ENCODE measurements at places on chromosomes 7 and 10.
A peak's percentile ranks its signal among the peaks of the same experiment; 100 is the strongest.

DNA sequence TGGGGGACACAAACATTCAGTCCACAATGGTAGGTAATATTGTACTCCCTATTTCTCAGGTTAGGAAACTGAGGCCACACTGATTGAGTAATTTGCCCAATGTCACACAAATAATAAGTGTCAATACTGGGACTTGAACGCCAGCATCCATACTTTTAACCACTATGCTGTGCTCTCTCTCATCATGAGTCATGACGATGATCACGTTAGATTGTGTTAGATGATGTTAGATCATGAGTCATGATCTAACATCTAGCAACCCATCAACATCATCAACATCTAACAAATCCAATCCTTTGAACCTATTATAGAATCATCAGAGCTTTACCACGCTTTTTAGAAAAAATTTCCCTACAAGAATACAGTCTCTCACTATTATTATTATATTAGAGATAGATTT lies 28.1 kb upstream of the HERPUD2 start:
- peak overlapping the region; percentile 96 for H3K27ac ChIP-seq
- no peaks in the 10 kb centered on the region for H3K27me3 ChIP-seq
- H3K36me3 ChIP-seq = peaks cover 6% of the 10 kb centered on the region
- peak; percentile 40 for DNase-seq

- no peak overlapping the region for H3K27ac ChIP-seq
- H3K4me3 ChIP-seq = no peak overlapping the region
- H3K36me3 ChIP-seq = no peaks in the 10 kb centered on the region
- H3K4me1 ChIP-seq = no peaks in the 10 kb centered on the region
- no peak for DNase-seq
Measured at GRCh38 chr7:157807510-157807909, 470.7 kb downstream of the DNAJB6 start.

- no peaks in the 10 kb centered on the region for H3K36me3 ChIP-seq
- peak; percentile 26 for DNase-seq
- peaks cover 16% of the 10 kb centered on the region for H3K27me3 ChIP-seq
- no peak overlapping the region for H3K4me3 ChIP-seq
Measured at GRCh38 chr10:129332476-129332875, 134.6 kb upstream of the MGMT start.

DNA sequence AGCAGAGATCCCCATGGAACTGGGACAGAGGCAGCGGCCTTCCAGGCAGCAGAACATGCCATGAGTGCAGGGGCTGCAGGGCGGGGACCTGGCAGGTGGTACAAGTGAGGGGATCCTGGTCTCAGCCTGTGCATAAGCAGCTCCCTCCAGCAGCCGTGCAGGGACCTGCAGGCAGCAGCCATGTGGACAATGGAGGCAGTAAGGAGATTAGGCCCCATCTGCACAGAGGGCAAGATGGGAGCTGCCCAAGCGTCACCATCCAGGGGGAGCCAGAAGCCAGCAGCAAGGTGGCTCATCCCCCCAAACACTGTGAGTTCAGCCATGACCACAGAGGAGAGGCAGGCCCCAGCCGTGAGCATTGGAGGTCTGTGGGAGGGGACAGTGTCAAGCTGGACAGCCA lies 3.1 kb downstream of the DDC start:
- no peak for DNase-seq
- peaks cover 46% of the 10 kb centered on the region for H3K27me3 ChIP-seq
- H3K36me3 ChIP-seq = no peaks in the 10 kb centered on the region
- no peaks in the 10 kb centered on the region for H3K4me1 ChIP-seq
- no peak overlapping the region for H3K27ac ChIP-seq

- no peak overlapping the region for H3K27ac ChIP-seq
- DNase-seq = no peak
- H3K4me1 ChIP-seq = no peaks in the 10 kb centered on the region
- H3K27me3 ChIP-seq = peaks cover 8% of the 10 kb centered on the region
- H3K4me3 ChIP-seq = no peak overlapping the region
Measured at GRCh38 chr7:55120074-55120473, 101.3 kb downstream of the EGFR start.
